ENCODE measurements at places on chromosomes 2 and 18.

DNA sequence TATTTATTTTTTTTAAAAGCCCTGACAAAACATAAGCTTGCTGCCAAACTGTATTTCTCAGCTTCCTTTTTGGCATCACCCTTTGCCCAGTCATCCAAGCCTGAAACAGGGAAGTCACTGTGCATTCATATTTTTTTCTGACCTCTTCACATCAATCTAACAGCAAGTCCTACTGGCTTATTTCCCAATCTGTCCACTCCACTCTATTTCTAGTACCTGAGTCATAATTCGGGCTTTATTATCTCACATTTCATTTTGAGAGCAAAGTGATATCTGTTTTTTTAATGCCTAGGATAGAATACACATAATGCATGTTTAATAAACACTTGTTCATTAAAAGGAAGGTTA lies 5.1 kb downstream of the HNMT start:
- no peak overlapping the region for H3K4me3 ChIP-seq
- no peaks in the 10 kb centered on the region for H3K4me1 ChIP-seq
- H3K27ac ChIP-seq: no peak overlapping the region
- no peak for DNase-seq
- no peaks in the 10 kb centered on the region for H3K27me3 ChIP-seq

- DNase-seq: no peak
- H3K27ac ChIP-seq: no peak overlapping the region
- no peak overlapping the region for H3K4me3 ChIP-seq
- H3K36me3 ChIP-seq: no peaks in the 10 kb centered on the region
Observed at GRCh38 chr2:40201425-40201824, 250.5 kb downstream of the SLC8A1 start.

- DNase-seq: no peak
- H3K36me3 ChIP-seq: no peaks in the 10 kb centered on the region
- H3K4me1 ChIP-seq: no peaks in the 10 kb centered on the region
Observed at GRCh38 chr2:190270298-190270697, 49.3 kb downstream of the HIBCH start.

- no peaks in the 10 kb centered on the region for H3K4me1 ChIP-seq
- H3K4me3 ChIP-seq: no peak overlapping the region
- no peaks in the 10 kb centered on the region for H3K27me3 ChIP-seq
- H3K36me3 ChIP-seq: no peaks in the 10 kb centered on the region
Observed at GRCh38 chr2:71045865-71046548, 22.4 kb upstream of the NAGK start.

DNA sequence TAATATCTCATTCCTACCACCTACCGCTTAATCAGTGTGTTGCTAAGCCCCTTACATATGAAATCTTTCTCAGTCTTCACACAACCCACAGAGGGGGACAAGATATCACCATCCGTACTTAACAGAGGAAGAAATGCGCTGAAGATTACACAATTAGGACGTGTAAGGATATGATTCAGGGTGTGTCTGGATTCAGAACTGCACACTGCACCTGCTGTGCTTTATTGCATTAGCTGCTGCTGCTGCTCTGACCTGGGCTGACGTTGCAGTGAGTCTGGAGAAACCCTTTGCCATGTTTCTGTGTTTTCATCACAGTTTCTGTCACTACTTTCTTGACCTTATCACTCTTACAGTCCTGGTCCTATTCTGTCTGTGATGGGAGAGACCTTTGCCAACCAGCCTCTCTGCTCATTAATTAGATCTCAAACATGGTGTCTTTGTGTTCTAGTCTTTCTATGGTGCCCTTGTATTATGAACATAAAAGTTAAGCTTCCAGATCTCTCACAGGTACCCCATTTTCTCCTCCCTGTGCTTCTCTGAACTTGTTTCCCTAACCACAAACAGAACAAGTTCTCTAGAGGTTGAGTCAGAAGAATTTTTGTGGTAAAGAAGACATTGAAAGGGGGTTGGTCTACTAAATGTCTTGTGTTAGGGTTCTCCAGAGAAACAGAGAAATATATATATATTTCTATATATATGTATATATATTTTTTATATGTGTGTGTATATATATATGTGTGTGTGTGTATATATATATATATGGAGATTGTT lies 92.9 kb upstream of the CYP1B1 start:
- H3K36me3 ChIP-seq: no peaks in the 10 kb centered on the region
- no peak overlapping the region for H3K4me3 ChIP-seq
- H3K27ac ChIP-seq: no peak overlapping the region
- H3K4me1 ChIP-seq: no peaks in the 10 kb centered on the region
- H3K27me3 ChIP-seq: peaks cover 18% of the 10 kb centered on the region
- DNase-seq: no peak

Data from activated naive CD4-positive, alpha-beta T cell treated with anti-CD3 and anti-CD28 coated beads, Interleukin-2, amount 10 ng/mL, durations not matched to agents 7 days and 5 days (primary cell).